Kidney (tissue), 22 donors: ENCODE measurements at places on chromosomes 2 and 18. TPM values are rescaled to one million over a fixed set of nuclear protein-coding genes. Genes with fewer than 3 reads are reported as not detected.

The LYPD6 gene
- total RNA-seq = 1.1 TPM

The ANKRD62 gene
- total RNA-seq = not detected

DNA sequence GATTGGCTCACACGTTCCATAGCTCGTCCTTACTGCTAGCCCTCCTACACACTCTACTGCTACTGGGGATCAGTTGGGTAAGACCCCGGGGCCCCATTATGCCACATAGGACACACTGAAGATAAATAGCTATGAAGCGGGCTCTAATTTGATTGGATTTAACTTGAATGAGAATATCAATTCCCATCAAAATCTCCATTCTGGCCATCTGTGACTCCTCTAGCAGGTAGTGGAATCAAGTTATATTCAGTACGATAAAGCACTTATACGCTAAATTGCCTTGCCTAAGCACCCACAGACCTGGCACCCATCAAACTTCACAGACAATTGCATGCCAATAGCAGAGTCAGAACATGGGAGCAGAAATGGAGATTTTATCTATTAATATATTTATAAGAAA, 39.8 kb downstream of the CCDC68 start:
- DNase-seq = no peak

DNA sequence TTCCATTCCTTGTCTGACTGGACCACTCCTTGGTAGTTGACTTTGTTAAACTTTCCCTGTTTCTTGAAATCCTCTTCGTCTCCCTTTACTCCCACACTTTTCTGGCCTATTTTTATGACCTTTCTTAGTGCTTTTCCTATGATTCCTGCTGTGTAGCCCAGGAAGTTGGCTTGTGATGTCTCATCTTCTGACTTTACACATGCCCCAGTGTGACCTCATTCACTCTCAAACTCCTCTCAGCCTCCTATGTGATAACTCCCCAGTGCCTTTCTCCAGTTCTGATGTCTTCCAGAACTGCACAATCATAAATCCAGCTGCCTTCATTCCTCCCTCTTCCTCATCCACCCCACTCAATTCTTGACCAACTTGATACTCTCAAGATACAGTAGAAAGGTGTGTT, 407.6 kb downstream of the TGIF1 start:
- no peak for DNase-seq

DNA sequence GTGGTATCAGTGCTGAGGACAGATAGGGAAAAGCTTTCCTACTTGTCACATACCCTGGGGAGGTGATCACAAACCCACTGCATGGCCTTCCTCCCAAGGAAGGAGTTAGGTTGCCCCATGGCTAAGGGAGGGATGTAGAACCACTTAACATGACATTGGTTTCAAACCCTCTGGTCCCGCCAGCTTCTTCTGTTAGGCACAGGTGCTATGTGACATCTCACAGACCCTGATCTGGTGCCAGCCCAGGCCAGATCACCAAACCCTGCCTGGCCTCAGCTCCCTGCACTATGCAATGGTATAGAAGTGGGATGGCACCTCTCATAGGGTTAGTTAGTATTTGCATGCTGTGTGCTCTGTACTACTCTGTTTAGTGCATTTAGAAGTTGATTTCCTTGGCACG, 58.0 kb downstream of the TCF7L1 start:
- DNase-seq = no peak

DNA sequence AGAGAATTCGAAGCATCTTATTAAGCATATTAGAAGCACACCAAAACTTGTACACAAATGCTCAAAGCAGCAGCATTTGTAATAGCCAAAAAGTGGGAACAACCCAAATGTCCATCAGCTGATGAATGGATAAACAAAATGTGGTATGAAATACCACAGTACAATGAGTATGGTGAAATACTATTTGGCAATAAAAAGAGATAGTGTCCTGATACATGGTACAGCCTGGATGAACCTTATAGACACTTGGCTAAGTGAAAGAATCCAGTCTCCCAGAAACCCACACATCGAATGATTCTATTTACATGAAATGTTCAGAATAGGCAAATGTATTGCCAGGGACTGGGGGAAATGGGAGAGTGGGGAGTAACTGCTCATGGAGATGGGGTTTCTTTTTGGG, 3.0 kb downstream of the SPATA3 start:
- DNase-seq = no peak
